ENCODE measurements at places on chromosomes 5 and 9.

DNA sequence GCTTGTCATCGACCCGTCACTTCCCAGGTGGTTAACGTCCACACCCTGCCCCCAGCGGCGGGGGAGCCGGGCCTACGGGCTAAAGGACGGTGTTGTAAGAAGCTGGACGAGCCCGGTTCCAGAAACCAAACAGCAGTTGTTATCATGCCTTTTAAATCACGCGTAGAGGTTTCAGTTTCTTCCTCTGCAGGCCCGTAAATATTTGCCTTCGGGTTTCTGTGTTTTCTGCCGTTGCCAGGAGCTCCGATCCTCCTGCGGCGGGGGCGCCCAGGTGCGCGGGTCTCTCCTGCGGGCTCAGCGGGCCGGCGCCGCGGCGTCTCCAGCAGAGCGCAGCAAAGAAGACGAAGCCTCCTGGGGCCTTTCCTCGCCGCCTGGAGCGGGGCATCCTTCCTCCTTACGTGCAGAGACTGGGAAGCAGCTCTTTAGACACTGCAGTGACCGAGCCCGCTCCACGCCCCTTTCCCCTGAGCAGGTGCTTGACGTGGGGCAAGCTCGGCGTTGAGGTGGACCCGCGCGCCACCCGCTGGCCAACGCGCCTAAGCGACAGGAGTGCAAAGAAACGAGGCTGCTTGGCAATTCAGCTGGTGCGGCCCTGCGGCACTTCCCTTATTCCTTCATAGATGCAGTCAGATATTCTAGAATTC is 21.8 kb upstream of the TTC1 start:
- DNase-seq, result peak; percentile 51

DNA sequence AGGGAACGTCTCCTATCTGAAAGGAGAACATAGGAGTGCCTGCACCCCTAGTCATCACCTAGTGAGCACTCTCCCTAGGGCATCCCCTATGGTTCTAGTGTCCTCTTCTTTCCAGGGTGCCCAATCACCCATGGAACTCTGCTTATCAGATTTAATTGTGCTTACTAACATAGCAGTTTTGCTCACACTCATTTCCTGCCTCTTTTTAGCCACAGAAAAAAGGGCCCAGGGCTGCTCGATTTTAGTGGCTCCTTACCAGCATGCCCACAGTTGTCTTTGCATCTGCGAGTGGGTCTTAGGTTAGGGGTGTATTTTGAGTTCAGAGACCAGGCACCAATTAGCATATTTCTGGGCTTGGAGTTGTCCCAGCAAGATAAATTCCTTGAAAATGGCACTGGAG is 1110.2 kb downstream of the TAF11L14 start:
- DNase-seq, result no peak

DNA sequence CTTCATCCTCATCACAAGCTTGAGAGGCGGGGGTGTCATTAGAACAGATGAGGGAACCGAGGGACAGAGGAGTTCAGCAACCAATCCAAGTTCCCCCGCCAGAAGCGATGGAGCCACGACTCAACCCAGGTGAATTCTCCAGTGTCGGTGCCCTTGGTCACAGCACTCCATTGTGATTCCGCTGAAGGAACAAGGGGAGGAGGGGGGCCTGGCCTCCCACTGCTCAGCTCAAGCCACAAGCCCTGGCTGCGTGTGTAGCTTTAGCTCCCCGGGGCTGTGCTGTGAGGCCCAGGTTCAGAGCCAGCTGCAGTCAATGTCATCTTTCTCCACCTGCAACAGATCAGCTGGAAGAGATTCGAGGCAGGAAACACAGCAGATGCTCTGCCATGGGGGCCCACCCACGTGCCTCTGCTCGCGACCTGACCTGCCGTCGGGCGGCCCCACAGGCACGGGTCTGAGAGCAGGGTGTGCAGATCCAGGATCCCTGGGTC is 72.6 kb downstream of the GTF3C4 start:
- no peak for DNase-seq

DNA sequence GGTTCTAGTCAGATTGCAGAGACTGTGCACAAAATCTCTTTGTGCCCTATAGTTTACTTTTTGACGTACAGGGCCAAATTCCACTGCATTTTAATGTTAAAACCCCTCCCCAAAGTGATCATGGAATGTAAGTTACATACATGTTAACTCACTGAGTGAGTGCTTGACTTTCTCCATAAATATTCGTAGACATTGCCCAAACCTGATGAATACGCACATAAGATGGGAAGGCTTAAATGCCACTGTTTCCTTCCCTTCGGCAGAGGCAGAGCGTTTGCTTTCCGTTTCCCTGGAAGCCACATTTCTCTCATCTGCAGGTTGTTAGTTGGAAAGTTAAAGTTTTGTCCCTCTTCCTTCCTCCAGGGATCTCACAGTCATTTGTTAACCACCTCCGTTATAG is 286.2 kb downstream of the MCTP1 start:
- no peak for DNase-seq

DNA sequence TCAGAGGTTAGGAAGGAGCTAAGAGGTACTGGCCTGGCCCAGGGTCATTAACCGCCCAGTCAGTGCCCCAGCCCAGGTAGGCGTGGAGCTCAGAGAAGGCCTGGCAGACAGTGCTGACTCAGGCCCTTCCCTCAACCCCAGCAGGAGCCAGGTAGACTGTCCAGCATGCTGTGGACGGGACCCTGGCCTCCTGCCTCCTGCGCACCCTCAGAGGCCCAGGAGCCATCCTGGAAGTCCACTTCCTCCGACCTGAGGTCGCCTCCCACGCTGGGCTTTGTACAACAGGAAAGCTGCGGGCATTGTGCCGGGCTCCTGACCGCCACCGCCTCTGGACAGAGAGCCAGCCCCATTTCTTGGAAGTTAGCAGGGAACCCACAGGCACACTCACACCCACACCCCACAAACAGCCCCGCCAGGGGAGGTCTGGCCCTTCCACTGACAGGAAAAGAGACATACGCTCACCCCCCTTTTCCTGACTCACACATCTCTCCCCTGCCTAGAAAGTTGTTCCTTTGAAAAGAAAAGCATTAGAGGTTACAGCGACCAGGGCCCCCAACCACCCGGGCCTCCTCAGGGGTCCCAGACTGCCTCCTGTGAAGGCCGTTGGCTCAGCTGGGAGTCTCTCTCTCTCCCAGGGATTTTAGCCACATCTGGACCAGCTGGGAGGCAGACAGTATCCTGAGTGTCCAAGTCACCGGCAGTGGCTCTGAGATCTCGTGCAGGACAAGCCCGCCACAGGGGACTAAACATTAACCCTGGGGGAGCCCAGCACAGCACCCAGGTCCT is 7.7 kb downstream of the RALGDS start:
- DNase-seq, result peak; percentile 26

- no peak for DNase-seq
Observed at GRCh38 chr5:133943475-133943817, 25.0 kb downstream of the C5orf15 start.

GRCh38 chr5:140040358-140040757 is 2.7 kb downstream of the NRG2 start:
- DNase-seq, result no peak

- peak; percentile 73 for DNase-seq
Observed at GRCh38 chr5:55601204-55601618, 66.4 kb upstream of the PLPP1 start.

- DNase-seq, result no peak
Observed at GRCh38 chr5:154262342-154262741, 71.8 kb downstream of the GALNT10 start.

DNA sequence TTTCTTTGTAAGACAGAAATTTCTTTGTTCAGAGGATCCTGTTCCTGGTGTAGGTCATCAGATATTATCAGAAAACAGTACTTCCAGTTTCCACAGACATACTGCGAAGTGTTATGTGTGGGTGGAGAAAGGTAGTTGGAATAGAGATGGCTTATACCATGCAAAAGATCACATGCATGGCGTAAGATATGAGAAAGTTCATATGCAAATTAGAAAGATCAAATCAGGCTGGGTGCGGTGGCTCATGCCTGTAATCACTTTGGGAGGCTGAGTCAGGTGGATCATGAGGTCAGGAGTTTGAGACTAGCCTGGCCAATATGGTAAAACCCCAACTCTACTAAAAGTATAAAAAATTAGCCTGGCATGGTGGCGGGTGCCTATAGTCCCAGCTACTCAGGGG is 65.2 kb upstream of the GLIS3 start:
- DNase-seq, result no peak

DNA sequence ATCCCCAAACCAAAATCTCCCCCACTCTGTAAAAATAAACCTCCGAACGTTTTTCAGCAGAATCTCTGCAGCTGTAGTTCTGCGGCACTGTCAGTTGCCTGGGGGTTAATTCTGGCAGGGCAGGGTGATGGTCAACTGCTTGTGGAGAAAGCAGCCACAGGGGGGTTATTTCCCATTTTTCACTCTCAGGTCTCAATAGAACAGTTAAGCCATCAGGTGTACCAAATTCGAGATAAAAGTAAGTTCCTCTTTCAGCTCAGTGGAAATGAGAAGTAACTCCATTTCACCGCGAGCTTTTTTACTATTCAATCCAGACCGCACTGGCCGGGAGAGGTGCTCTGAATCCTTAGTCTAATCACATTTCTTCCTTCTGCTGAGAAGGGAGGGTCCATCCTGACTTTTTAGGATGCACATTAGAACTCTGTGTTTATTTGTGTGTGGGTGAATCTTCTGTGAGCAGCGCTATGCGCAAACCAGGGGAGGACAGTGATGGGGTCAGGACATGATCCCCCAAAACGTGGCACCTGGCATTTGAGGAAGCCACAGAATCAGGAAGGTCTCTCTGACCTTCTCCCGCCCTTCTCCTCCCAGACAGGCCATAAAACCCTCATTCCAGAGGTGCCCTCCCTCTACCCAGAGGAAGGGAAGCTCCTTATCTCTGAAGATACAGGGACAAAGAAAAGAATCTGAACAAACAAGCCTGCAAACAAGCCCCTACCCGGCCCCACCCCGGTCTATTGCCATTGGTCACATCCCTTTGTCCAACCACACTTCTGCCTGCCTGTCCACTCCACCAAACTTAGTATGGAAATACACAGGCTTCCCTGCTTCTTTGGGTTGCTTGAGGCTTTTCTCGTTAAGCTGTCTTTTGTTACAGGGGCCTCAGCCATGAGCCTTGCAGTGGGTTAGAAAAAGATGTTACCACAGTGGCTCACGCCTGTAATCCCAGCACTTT is 229.0 kb downstream of the ROR2 start:
- no peak for DNase-seq

GRCh38 chr5:41522193-41522786 is 11.9 kb upstream of the PLCXD3 start:
- no peak for DNase-seq

DNA sequence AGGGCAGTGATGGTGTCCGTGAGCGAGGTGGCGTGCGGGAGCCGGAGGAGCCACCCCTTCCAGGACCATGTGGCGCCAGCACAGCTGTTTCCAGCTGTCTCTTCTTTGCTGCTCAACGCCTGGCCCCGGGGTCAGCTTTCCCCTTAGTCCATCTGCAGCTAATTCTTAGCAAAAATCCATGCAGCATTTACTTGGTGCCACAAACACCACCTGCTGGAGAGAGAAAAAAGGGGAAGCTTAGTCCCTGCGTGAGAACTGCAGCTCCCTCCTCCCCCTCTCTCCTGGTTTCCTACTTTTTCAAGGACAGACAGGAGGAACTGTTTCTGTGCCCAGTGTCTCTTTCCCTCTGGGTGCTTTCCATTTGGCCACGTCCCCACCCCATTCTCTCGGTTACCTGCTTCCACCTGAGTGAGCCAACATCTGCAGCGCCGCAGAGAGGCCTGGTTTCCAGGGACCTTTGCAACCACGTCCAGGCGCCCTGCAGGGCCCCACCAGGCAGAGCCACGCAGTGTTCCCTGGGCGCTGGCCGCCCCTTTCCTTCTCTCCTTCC is 3.4 kb downstream of the SLC6A19 start:
- no peak for DNase-seq

DNA sequence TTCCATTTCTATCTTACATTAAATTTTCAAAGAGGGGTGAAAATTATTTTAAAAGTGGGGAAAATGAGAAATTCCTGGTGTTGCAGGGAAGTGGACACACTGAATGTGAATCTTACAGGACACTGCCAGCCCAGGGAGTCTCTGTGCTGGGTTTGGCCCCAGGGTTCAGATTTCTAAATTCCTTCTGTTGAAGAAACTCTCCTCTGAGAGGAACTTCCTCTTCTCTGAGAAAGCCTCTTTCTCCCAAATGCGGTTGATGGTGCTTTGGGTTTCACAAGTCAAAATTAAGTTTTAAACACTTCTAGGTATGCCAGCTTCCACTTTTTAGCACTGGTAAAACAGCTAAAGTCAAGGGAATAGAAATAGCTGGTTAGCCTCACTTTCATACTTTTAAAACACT is 317.9 kb upstream of the ITGA1 start:
- no peak for DNase-seq

GRCh38 chr5:10684303-10685086 is 76.5 kb downstream of the DAP start:
- DNase-seq, result no peak

GRCh38 chr5:103369125-103370120 is 110.9 kb downstream of the MACIR start:
- no peak for DNase-seq

DNA sequence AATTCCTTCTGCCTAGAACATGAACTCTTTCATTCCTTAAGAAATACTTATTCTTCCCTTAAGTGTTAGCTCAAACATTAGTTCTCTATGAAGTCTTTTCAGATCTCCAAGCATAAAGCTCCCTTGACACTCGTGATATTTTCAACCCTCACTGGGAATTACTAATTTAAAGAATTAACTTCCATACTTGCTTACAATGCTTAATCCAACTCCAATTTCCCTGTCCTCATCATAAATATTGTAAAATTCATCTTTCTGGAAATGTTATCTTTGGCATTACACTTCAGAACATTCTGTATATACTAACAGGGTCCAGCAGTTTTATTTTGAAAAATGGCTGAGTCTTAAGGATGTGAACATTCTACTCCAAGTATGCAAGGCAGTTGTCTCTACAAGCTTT is 7.2 kb downstream of the STARD4 start:
- DNase-seq, result no peak

DNA sequence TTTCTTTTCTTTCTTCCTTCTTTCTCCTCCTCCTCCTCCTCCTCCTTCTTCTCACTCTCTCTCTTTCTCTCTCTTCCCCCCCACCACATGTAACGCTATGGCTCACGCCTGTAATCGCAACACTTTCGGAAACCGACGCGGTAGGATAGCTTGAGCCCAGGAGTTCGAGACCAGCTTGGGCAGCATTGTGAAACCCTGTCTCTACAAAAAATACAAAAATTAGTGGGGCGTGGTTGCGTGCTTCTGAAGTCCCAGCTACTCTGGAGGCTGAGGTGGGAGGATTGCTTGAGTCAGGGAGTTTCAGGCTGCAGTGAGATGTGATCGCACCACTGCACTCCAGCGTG is 736 bp upstream of the GLDC start:
- no peak for DNase-seq

GRCh38 chr5:76714751-76715485 is 1.0 kb upstream of the F2R start:
- DNase-seq, result no peak
